ENCODE measurements at places on chromosomes 3 and 15.

GRCh38 chr3:101351829-101352228 lies 31.5 kb upstream of the IMPG2 start:
- DNase-seq, result no peak

GRCh38 chr3:126466886-126467610 lies 8.6 kb downstream of the ZXDC start:
- no peak for DNase-seq

DNA sequence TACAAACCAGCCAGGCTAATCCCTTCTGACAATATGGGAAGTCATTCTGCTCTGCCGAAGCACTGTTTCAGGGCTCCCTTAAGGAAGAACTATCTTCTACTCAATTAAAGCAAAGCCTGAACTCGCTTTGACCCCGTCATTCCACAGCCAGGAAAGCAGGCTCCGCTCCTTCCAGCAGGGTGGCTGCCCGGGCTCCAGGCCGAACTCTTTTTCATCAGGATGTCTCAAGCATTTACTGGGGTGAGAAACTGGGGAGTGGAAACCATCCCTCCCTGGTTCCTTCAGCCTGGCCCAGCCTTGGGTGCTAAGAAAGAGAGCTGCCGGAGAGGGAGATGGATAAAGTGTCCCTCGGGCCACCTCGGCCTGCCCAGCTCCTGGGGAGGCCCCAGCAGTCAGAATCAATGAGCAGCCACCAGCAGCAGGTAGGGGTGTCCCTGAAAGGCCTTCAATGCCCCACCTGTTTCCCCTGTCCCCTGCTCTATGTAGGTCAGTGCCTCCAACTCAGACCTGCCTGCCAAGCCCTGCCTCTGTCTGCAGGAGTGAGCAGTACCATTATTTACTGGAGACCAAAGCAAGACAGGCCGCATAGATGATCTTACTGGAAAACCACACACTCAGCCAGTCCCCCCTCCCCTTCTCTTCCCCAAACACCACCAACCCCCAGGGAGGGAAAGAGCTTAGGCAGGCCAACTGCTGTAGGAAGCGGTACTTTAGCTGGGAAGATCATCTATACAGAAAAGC lies 225.6 kb upstream of the TLE3 start:
- DNase-seq, result no peak

- no peak for DNase-seq
These were observed 10.7 kb downstream of the KIF23 start for GRCh38 chr15:69424748-69425413.
